ENCODE measurements at places on chromosomes 7 and 10. TPM values are rescaled to one million over a fixed set of nuclear protein-coding genes. Genes with fewer than 3 reads are reported as not detected.
A peak's percentile ranks its signal among the peaks of the same experiment; 100 is the strongest.

DNA sequence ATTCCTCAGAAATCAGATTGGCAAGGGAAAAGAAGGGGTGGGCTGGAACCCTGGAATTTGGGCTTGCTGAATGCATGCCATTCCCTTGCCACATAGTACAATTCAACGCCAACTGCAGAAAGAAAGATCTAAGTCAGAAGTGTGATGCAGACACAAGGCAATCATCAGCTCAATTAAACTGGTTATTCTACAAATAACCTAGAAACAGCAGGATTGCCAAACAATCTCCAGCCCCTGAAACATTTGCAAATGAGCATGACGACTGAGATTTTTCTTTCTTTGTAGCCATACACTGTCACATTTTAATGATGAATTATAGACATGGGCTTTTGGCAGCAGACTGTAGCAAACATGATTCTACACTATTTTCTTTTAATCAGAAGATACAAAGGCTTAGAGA, 16.5 kb upstream of the CREB5 start:
- DNase-seq = no peak
- H3K27ac ChIP-seq = no peak overlapping the region
- H3K27me3 ChIP-seq = no peaks in the 10 kb centered on the region
- no peak overlapping the region for H3K4me3 ChIP-seq
- H3K4me1 ChIP-seq = no peaks in the 10 kb centered on the region

GRCh38 chr10:104750291-104750690, 109.2 kb downstream of the SORCS3 start:
- H3K27ac ChIP-seq = no peak overlapping the region
- H3K4me1 ChIP-seq = no peaks in the 10 kb centered on the region
- DNase-seq = no peak
- H3K4me3 ChIP-seq = no peak overlapping the region
- no peaks in the 10 kb centered on the region for H3K36me3 ChIP-seq
- no peaks in the 10 kb centered on the region for H3K27me3 ChIP-seq

GRCh38 chr7:106216517-106216922, 68.3 kb downstream of the NAMPT start:
- H3K27ac ChIP-seq = no peak overlapping the region
- H3K4me3 ChIP-seq = no peak overlapping the region
- DNase-seq = no peak
- H3K4me1 ChIP-seq = no peaks in the 10 kb centered on the region
- no peaks in the 10 kb centered on the region for H3K36me3 ChIP-seq

DNA sequence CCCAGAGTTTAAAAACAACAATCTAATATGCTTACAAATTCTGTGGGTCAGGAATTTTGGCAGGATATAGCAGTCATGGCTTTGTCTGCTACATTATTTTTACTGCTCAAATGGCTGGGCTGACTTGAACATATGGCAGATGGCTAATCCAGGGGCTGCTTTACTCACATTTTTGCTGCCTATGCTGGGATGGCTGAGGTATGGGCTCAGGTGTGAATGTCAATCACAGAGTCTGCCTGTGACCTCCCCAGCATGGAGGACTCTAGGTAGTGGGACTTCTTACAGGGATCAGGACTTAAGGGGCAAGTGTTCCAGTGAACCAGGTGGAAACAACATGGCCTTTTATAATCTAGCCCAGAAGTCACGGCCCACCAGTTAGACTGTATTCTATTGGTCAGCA, 4.4 kb upstream of the FKBP9 start:
- H3K36me3 ChIP-seq = no peaks in the 10 kb centered on the region
- peaks cover 5% of the 10 kb centered on the region for H3K4me1 ChIP-seq

DNA sequence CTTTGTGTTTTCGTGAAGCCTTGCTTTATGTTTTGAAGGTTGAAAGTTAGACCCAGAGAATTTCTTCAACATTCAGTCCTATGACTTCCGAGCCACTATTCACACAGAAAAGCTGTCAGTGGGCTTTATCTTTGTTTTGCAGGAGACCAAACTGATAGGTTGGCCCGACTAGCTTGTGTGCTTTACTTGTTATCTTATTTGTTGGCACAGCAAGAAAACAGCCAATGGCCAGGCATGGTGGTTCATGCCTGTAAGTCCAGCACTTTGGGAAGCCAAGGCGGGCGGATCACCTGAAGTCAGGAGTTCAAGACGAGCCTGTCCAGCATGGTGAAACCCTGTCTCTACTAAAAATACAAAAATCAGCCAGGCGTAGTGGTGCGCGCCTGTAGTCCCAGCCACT, 16.0 kb upstream of the GDI2 start:
- no peaks in the 10 kb centered on the region for H3K27me3 ChIP-seq
- H3K36me3 ChIP-seq = no peaks in the 10 kb centered on the region
- no peaks in the 10 kb centered on the region for H3K4me1 ChIP-seq
- H3K4me3 ChIP-seq = no peak overlapping the region
- no peak for DNase-seq

- H3K4me1 ChIP-seq = no peaks in the 10 kb centered on the region
- no peak overlapping the region for H3K27ac ChIP-seq
- DNase-seq = no peak
- no peaks in the 10 kb centered on the region for H3K27me3 ChIP-seq
- no peak overlapping the region for H3K4me3 ChIP-seq
Measured at GRCh38 chr10:102208311-102209035, 17.6 kb upstream of the ELOVL3 start.

DNA sequence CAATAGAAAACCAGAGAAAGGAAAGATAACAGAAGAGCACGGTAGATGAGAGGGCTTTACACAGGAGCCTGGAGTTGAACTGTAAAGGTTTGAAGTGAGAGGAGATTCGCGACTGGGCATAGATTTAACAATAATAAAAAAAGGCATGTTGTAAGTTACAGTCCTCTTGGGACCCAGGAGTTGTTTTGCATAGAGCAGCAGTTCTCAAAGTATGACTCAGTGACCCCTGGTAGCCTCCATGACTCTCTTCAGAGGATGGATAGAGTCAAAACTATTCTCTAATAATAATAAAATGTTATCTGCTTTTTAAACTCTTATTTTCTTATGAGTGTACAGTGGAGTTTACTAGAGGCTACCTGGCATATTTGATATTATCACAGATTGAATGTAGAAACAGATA, 262.3 kb downstream of the SORCS3 start:
- no peaks in the 10 kb centered on the region for H3K36me3 ChIP-seq
- H3K27me3 ChIP-seq = no peaks in the 10 kb centered on the region
- no peak overlapping the region for H3K27ac ChIP-seq

GRCh38 chr10:78578929-78579328, 489.8 kb upstream of the ZMIZ1 start:
- H3K36me3 ChIP-seq = no peaks in the 10 kb centered on the region
- H3K4me3 ChIP-seq = no peak overlapping the region
- H3K27me3 ChIP-seq = no peaks in the 10 kb centered on the region
- DNase-seq = no peak

- no peak for DNase-seq
- H3K4me3 ChIP-seq = no peak overlapping the region
- H3K27ac ChIP-seq = peak overlapping the region; percentile 60
- peaks cover 21% of the 10 kb centered on the region for H3K4me1 ChIP-seq
Measured at GRCh38 chr10:69327463-69328379, 49.4 kb downstream of the HK1 start.

GRCh38 chr7:34100661-34101060, 195.3 kb downstream of the BMPER start:
- H3K27me3 ChIP-seq = no peaks in the 10 kb centered on the region
- no peak overlapping the region for H3K27ac ChIP-seq
- no peaks in the 10 kb centered on the region for H3K36me3 ChIP-seq
- H3K4me3 ChIP-seq = no peak overlapping the region
- no peaks in the 10 kb centered on the region for H3K4me1 ChIP-seq
- no peak for DNase-seq

GRCh38 chr7:85471740-85472139, 284.9 kb upstream of the SEMA3D start:
- no peaks in the 10 kb centered on the region for H3K36me3 ChIP-seq
- no peaks in the 10 kb centered on the region for H3K4me1 ChIP-seq
- no peak overlapping the region for H3K27ac ChIP-seq
- no peak overlapping the region for H3K4me3 ChIP-seq
- H3K27me3 ChIP-seq = no peaks in the 10 kb centered on the region
- DNase-seq = no peak

DNA sequence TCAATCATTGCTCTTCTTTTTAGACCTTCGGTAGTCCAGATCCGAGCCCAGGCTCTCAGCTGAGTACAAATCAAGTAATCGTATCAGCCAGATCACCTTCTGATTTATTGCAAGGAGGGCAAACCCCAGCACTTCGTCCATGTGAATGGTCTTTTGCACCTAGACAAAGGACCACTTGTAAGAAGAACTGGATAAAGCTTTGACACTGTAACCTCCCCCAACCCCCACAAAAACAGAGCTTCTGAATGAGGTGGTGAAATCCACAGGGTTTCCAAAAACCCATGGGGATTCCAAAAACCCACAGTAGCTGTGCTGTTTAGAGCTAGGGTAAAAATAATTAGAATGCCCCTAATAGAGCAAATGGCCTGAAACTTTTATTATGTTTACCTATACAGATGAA, 148.8 kb upstream of the ODAD2 start:
- H3K27me3 ChIP-seq = no peaks in the 10 kb centered on the region
- no peak overlapping the region for H3K4me3 ChIP-seq
- DNase-seq = no peak
- no peaks in the 10 kb centered on the region for H3K4me1 ChIP-seq
- H3K27ac ChIP-seq = no peak overlapping the region

DNA sequence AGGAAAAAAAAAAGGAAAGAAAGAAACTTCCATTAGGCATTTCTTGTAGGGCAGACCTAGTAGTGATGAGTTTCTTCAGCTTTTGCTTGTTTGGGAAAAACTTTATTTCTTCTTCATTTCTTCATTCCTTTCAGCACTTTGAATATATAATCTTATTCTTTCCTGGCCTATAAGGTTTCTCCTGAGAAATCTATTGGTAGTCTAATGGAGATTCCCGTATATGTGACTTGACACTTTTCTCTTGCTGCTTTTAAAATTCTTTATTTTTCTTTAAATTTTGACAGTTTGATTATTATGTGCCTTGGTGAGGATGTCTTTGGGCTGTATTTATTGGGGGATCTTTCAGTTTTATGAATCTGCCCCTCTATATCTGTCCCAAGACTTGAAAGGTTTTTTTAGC, 3.9 kb upstream of the BTAF1 start:
- no peaks in the 10 kb centered on the region for H3K4me1 ChIP-seq
- DNase-seq = no peak
- H3K36me3 ChIP-seq = no peaks in the 10 kb centered on the region
- H3K27me3 ChIP-seq = no peaks in the 10 kb centered on the region
- no peak overlapping the region for H3K27ac ChIP-seq

- no peak for DNase-seq
- H3K27me3 ChIP-seq = no peaks in the 10 kb centered on the region
- peaks cover 5% of the 10 kb centered on the region for H3K4me1 ChIP-seq
- H3K36me3 ChIP-seq = no peaks in the 10 kb centered on the region
- H3K4me3 ChIP-seq = no peak overlapping the region
Measured at GRCh38 chr10:117757086-117757720, 214.7 kb downstream of the EMX2 start.

GRCh38 chr10:9992661-9993060, 1025.0 kb upstream of the CELF2 start:
- DNase-seq = no peak
- no peak overlapping the region for H3K4me3 ChIP-seq
- H3K36me3 ChIP-seq = no peaks in the 10 kb centered on the region
- H3K27ac ChIP-seq = no peak overlapping the region

DNA sequence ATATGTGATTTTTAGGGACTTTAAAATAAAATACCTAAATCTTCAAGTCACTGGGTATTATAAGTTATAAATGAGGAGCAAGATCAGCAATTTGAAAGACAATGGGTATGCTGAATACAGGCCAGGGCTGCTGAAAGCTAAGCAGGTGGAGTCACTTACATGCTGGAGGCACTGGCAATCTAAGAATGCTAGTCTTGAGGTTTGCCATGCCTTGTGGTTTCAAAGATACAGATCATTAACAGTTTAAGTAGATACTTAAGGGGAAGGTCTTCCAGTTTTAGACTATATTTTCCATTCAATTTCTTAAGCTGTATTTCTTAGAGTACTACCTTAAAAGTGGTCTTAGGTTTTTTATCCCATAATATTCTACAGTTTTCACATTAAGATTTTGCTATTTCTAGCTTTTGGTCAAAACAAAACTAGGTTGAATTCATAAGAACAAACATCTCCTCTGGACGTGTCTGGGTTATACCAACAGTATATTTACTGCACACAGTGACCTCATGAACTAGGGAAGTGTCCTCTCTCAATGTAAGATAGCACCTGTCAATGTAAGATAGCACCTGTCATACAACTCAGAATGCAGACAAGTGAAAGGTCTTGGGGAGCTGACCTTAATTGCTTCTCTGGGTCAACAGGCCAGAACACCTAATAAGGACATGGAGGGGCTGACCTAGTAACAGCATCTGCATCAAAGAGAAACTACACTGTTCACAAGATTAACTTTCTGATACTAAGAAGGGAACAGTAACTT, 2.0 kb downstream of the SRI start:
- no peak for DNase-seq
- no peak overlapping the region for H3K27ac ChIP-seq
- H3K27me3 ChIP-seq = no peaks in the 10 kb centered on the region
- H3K4me3 ChIP-seq = peak overlapping the region; percentile 82

GRCh38 chr10:11721806-11722205, 20.4 kb upstream of the ECHDC3 start:
- H3K27ac ChIP-seq = no peak overlapping the region
- H3K36me3 ChIP-seq = no peaks in the 10 kb centered on the region
- DNase-seq = no peak
- no peaks in the 10 kb centered on the region for H3K27me3 ChIP-seq

- H3K36me3 ChIP-seq = no peaks in the 10 kb centered on the region
- no peak for DNase-seq
- H3K27ac ChIP-seq = no peak overlapping the region
- no peaks in the 10 kb centered on the region for H3K4me1 ChIP-seq
Measured at GRCh38 chr7:30231271-30231670, 53.1 kb upstream of the ZNRF2 start.

DNA sequence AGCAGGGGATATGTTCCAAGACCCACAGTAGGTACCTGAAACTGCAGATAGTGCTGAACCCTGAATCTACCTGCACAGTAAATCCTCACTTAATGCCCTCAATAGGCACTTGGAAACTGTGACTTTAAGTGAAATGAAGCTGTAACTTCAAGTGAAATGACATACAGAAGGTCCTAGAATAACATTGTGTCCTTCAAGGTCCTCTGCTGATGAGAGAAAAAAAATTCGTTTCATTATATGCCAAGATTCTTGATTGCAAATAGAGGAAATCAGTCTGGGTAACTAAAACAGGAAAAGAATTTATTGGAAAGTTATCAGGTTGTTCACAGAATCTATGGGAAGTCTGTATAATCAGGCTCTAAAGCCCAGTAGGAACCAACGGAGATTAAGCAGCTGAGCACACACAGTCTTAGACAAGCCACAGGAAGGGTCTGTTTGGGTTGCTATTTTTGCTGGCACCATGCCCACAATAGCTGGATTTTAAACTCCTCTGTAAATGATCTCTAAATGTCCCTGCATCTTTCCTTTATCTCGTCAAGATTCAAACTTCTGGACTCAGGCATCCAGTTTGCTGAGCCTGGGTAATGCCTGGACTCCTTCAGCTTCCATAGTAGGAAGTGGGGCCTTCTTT, 57.5 kb downstream of the EXOC4 start:
- DNase-seq = no peak
- H3K36me3 ChIP-seq = peaks cover 30% of the 10 kb centered on the region
- no peaks in the 10 kb centered on the region for H3K27me3 ChIP-seq
- no peaks in the 10 kb centered on the region for H3K4me1 ChIP-seq

Gene BTRC
- total RNA-seq = 24.7 TPM

Gene ATOH7
- total RNA-seq = 0.39 TPM

Gene CPN1
- total RNA-seq = 0.15 TPM

Gene HOXA2
- not detected for total RNA-seq

Data from H1 (cell line).